ENCODE measurements at places on chromosomes 7 and 10.

DNA sequence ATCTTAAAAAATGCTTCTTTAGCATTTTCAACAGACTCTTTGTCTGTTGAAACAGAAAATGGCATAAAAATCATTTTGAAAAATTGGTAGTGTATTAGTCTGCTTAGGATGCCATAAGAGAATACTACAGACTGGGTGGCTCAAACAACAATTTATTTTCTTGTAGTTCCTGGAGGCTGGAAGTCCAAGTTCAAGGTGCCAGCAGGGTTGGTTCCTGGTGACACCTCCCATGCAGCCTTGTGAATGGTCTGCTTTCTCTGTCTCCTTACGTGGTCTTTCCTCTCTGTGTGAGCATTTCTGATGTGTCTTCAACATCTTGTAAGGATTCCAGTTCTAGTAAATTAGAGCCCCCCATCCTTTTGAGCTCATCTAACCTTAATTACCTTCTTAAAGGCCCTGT, 26.1 kb upstream of the RAB11FIP2 start:
- DNase-seq = no peak

- DNase-seq = no peak
Observed at GRCh38 chr7:73802459-73802858, 28.3 kb upstream of the CLDN4 start.

- DNase-seq = no peak
Observed at GRCh38 chr7:84145892-84146291, 48.7 kb downstream of the SEMA3A start.

DNA sequence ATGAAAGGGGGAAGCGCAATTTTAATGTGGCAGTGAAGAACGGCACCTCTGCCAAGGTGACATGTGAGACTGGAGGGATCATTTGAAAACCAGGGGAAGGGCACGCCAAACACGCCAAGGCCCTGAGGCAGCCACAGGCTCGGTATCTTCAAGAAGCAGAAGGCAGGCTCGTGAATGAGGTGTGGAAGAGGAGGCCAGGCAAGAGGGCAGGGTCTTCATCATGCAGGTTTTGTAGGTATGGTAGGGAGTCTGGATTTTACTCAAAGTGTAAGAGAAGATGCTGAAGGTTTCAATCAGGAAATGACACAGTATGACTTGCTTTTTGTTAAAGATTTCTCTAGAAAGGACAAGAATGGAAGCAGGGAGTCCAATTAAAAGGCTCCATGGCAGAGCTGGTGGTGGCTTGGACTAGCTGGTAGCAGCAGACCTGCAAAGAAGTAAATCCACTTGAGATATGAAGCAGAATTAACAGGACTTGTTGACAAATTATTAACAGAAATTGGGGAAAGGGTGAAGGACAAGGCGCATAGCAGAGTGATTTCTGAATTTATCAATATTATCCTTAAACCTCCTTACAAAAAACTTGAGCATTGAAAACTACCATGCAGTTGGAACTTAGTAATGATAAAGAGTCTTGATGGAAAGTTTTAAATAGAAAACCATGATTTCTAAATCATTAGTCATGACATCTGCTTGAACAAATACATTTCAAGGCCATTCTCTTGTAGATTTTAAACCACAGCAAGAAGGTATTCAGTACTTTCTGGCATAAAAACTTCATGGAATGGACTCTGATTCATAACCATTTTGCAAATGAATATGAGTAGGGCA, 70.4 kb downstream of the COA1 start:
- peak; percentile 60 for DNase-seq

DNA sequence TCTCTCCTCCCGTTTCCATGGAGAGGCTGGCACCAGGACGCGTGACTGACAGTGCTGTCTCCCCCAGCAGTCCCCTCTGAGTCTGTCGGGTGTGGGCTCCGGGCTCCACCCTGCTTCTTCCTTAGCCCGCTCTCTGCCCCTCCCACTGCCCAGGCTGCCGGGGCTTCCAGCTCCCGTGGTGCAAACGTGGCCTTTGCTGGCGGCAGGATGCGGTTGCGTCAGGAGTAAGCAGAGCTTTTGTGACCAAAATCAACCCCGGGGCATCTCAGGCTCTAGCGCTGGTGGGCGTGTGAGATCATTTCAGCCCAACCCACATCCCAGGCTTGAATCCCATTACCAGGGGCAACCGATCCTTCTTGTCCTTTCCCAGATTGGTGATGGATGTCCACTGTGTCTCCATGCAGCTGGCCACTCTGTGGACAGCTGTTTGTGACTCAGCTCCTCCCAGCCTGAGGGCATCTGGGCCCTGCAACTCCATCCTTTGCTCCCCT, 28.2 kb downstream of the PTPRE start:
- DNase-seq = no peak

- no peak for DNase-seq
Observed at GRCh38 chr10:128781637-128782036, 655.4 kb upstream of the MKI67 start.

- no peak for DNase-seq
Observed at GRCh38 chr10:132508581-132509443, 28.8 kb upstream of the INPP5A start.

DNA sequence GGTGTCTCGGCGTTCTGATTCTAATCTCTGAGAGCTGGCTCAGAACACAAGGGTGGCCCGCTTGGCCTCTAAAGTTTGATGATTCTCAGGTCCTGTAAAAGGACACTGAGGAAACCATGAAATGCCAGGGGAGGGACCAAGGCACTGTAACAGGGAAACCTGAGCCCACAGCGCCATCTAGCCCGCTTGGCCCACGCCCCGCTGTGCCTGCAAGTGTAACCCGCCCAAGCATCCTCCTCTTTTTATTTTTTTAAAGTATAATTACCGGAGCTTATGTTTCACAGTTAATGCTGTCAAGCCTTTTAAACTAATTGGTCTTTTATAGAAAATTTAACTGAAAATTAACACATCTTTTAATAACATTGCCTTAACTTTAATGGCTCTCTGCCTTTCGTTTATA, 734.7 kb downstream of the KCNMA1 start:
- DNase-seq = no peak

DNA sequence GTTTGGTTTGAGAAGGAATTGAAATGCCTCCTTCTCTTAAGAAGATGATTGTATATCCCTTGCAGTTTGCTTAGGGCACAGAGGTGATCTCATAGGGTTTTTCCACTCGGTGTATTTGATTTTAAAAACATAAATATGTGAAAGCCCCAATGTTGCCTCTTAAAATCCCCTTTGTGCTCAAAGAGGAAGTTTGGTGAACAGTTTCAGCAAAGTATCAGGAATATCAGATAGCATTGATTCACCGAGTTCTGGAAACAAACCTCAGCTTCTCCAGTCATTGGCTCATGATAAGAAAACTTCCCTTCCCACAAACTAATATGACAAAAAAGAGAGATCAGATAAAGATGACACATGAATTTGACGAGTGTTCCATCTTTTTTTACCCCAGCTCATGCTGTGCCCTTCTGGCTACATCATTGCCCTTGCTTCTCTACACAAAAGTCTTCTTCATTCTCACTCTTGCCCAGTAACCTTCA, 20.1 kb upstream of the SMNDC1 start:
- DNase-seq = no peak

All from stimulated activated CD8-positive, alpha-beta memory T cell treated with anti-CD3 and anti-CD28 coated beads, Interleukin-4, amount 100 ng/mL, for 48 hours (primary cell).